DND-41 (cell line): ENCODE measurements at places on chromosomes 16 and 17.

- DNase-seq: no peak
These were observed 8.9 kb downstream of the LDAF1 start for GRCh38 chr16:21167360-21167759.

DNA sequence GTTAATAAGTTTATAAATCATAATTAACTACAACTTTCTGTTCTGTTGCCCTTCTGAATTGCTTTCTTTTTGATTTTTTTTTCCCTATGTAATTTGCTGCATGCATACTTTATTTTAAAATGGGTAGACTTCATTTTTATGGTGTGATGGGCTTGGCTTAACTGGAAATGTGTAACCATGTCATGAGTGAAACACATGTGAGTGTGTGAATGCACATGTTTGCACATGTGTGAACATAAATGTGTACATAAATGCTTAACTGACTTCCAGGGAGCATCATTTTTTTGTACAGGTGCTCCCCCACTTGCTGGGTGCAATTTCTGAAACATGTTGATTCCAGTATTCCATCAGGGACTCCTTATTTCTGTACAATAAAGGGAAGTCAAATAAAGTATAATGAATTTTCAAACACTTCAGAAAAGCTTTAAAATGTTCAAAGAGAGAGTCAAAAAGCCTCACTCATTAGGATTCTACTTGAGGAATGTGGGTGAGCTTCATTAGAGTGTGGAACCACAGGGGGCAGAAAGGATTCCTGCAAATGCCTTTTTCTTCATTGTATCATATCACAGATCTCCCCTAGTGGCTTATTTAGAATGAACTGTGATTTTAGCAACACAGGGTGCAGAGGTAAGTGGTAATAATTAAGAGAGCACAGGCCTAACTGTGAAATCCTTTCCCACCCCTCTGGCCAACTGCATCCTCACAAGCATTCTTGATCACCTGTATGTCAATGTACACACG, 31.7 kb upstream of the CDH11 start:
- no peak for DNase-seq

DNA sequence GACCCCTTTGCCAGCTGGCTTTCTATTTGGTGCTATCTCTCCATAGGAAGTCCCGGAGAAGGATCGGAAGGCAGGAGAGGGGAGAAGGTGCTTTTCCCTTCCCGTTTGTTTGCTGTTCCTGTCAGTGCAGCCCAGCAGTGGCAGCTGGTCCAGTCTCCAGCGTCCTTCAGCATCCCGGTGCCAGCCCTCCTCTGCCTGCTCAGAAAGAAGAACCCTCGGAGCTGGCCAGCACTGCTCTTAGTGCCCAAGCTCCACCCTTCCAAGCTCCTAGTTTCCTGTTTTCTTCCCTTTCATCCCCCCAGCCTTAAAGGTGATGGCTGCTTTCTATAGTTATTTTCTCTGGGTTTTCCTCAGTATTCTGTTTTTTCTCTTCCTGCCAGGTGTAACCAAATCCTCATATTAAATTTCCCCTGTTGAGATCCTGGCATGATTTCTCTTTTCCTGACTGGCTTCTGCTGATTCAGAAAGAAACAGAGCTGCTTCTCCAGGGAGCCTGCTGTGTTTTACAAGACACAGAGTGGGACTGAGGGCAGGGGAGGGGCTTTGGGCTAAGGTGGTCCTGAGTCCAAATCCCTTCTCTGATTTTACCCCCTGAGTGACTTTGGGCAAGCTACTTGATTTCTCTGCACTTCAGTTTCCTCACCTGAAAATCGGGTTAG, 186.8 kb downstream of the COPRS start:
- DNase-seq: no peak

DNA sequence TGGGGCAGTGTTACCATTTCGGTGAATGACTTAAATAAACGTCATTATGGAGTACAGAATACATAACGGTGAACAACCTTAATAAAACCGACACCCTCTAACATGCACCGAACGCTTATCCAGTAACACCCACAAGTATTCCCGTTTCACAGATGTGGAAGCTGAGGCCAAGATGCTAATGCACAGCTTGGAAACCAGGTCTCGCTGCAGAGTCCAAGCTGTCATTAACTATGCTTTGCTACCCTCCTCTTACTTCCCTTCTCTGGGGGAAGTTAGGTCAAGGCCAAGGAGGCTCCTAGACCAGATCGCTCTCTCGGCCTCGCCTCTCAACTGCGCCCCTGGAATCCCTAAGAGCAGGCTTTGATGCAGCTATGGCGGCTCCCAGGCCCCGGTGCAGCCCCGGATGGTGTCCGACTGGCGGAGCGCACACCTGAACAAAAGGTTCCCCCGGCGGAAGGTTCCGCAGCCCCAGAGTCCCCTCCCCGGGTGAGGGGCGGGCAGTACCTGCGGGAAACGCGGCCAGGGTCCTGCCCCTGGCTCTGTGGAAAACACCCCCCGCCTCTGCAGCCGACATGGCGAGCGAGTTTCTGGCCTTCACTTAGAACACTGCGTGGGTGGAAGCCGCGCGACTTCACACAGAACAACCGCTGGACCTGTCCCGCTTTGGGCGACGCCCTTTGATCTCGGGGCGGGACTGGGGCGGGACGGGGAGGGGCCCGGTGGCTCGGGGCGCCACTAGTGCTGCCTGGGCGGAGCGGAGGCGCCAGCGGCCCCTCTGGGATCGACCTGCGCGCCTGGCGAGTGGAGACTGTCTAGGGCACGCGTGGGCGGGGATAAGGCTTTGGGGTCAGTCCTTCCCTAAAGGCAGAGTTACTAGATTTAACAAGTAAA, at the start of gene CPPED1:
CPPED1 (minus strand) TSS at position 685 of the 891 bp plus-strand sequence; CDS start at position 574, 111 bp downstream.
- DNase-seq: peak; percentile 93

DNA sequence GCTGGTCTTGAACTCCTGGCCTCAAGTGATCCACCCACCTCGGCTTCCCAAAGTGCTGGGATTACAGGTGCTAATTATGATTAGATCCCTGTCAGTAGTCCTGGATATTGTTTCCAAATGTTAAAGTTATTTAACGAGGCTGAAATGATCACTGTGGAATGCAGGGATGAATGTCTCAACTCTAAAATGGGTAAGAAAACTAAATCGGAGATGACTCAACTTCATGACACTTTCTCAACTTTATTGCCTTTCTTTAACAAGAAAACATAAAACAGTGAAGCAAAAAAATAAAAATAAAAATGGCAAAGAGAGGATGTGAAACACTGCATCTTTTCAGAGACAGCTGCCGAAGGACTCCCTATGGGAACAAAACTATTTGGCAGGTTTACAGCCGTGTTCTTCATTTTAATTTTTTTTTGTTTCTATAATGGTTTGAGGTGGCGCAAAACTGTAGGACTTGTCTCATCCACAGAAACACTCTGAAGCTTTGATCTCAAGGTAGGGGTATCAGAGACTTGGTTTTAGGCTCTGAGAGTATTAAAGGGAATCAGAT, 382.0 kb downstream of the GRIN2A start:
- DNase-seq: no peak

- DNase-seq: no peak
These were observed 483.0 kb downstream of the TMEM114 start for GRCh38 chr16:8107296-8107695.
